ENCODE measurements at places on chromosomes 1 and 21.
A peak's percentile ranks its signal among the peaks of the same experiment; 100 is the strongest.

- DNase-seq: peak; percentile 88
Measured at GRCh38 chr1:225441314-225442122, 13.7 kb upstream of the LBR start.

DNA sequence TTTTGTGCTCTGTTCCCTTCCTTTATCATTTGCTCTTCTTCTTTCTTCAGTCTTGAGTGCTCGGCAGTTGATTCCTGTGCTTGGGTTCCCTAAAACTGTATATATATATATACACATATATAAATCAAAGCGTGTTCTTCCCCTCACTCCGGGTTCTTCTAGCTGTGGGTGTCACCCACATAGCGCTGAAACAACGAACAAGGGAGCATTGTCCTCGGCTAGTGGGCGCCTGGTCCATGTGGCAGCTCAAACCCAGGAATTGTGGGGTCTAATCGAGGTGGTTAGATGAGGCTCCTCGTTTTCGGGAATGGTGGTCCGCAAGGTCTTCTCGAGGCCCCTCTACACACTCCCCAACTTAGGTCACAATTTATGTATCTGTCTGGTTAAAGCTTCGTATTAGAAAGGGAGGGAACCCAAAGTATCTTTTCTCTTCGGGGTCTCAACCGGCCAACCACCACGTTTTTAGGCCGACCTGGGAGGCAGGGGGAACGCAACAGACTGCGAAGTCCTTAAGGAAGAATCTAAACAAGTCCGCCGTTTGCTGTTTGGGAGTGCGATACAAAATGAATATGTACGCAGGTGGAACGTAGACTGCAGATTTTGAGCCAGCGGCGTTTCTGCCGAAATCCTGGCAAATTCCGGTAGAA is 504 bp upstream of the SDHC start:
- no peak for DNase-seq

- DNase-seq: no peak
Measured at GRCh38 chr1:21653744-21654100, 15.4 kb downstream of the RAP1GAP start.

- no peak for DNase-seq
Measured at GRCh38 chr1:175367039-175367758, 174.6 kb upstream of the KIAA0040 start.

DNA sequence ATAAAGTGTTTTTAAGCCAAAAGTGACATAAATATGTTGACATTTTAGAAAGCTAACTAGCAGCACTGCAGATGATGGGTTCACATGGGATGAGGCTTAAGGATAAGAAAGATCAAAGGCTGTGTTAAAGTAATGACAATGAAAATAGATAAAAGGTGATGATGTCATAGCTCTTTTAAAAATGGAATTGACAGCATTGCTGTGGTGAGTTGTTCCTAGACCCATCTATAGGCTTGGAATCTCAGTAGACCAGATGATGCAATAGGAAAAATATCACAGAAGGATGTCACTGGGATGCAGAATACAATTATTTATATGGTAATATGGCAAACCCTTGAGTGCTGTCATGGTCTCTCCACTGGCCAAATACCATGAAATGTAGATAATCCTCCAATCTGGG is 286.0 kb downstream of the PLA2G4A start:
- DNase-seq: no peak

GRCh38 chr1:157151073-157151472 is 12.9 kb upstream of the ETV3 start:
- no peak for DNase-seq

GRCh38 chr1:83996621-83997020 is 2.3 kb downstream of the TTLL7 start:
- DNase-seq: peak; percentile 56

- no peak for DNase-seq
Measured at GRCh38 chr1:84892705-84893618, at the start of gene LPAR3. TSS of gene LPAR3 (minus strand) at chr1:84893206. CDS start at chr1:84866120, 27,086 bp downstream.

- DNase-seq: no peak
Measured at GRCh38 chr1:75643460-75643859, 32.5 kb upstream of the SLC44A5 start.

DNA sequence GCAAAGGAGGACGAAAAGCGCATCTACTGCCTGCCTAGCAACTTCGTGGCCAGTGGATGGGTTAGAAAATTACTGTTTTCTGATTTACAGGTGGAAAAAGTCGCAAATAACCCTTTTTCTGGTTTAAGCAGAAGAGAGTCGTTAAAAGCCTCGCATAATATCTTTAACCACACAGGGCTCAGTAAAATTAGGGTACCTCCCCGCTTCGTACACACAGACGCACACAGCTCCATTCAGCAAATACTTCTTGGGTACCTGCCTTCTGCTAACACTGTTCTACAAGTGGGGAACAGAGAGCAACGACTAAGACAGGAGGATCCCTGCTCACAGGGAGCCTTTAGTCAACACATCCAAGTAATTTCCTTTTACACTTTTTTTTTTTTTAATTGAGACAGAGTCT is 704 bp downstream of the ALG6 start:
- no peak for DNase-seq

GRCh38 chr1:176559474-176559873 is 96.5 kb downstream of the PAPPA2 start:
- DNase-seq: no peak

DNA sequence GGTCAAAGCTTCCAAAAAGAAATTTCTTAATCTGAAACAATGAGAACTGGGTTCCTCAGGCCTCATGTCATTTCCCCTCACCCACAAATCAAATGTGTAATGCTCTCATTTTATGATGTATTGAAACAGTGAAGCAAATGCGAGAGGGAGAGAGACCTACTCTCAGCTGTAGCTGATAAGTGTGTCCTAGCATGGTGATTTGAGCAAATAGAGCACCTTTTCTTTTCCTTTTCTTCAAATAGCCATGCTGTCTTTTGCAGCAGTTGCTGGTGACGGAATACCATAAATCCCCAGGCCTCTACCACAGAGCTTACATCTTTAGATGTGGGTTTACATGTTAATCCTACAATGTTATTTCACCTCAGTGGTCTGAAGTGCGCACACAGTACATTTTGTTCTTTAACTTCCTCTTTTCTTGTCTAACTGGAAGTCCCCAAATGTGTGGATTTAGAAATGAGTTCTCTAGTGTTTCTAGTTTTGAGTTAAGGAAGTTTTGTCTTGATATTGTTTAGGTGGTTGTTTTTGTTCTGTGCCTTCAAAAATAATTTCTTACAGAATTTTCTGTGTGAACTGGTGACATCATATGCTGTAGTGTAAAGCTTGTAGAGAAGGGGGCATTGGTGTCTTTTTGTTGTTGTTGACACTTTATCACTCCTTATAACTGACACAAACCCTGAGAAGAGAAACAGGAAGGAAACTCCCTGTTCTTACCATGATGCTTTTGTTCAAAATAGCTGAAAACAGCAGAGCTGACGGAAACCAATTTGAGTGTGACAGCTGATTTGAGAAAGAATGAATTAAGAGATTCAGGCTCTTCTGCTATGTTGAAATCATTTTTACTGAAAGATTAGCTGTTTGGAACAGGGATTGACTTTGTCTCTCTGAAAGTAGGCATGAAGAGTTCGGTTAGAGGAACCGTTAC is 12.2 kb downstream of the SMAP2 start:
- no peak for DNase-seq

GRCh38 chr1:175186433-175187160 is 6.0 kb downstream of the KIAA0040 start:
- DNase-seq: no peak
